ENCODE measurements at places on chromosomes 11 and 22.

- DNase-seq = peak; percentile 88
These were observed 217.0 kb downstream of the DYNC2H1 start for GRCh38 chr11:103326070-103326794.

GRCh38 chr11:67420147-67420645, 4.7 kb downstream of the CARNS1 start:
- DNase-seq = no peak

DNA sequence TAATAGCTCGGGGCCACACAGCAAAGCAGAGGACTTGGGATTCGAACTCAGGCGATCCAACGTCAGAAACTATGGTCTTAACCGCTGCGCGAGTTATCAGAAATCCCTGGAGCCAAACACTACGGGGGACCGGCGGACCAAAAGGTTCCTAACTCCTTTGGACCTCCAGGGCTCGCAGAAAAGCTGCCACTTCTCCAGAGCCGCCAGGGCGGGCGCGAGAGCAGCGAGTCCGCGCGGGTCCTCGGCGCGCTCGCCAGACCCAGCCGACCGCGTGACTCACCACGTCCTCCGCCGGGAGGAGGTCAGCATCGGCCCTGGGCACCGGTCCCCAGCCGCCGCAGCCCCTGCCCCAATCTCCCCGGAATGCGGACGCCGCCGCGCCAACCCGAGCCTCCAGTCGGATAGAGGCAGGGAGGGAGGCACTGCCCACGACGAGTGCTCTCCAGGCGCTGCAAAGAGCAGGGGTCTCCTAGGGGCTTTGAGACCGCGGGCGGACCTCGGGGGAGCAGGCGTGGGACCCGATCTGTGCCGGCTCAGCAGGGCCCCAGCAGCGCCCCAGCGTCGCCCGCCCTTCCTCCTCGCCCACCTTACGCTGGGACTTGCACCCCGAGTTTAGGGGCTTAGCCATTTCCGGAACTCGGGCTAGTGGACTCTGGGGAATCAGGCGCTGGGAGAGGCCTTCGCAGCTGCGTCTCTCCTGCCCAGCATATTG, 6.2 kb upstream of the ALX4 start:
- DNase-seq = no peak

GRCh38 chr11:112016765-112017376, 8.3 kb upstream of the DLAT start:
- no peak for DNase-seq

DNA sequence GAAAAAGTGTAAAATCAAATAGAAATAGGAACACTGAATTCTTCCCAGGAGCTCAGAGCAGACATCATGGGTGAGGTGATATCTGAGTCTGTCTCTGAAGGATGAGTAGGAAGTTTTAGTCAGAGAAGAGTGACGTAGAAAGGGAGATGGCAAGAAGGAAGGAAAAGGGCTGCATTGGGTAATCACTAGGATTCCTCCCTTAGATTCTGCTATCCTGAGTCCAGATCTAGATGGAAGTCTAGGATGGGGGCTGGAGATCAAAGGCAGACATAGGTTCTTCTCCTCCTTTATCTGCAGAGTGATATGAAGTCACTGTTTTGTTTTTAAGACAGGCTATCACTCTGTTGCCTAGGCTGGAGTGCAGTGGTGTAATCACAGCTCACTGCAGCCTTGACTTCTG, 30.4 kb downstream of the POU2F3 start:
- DNase-seq = no peak

DNA sequence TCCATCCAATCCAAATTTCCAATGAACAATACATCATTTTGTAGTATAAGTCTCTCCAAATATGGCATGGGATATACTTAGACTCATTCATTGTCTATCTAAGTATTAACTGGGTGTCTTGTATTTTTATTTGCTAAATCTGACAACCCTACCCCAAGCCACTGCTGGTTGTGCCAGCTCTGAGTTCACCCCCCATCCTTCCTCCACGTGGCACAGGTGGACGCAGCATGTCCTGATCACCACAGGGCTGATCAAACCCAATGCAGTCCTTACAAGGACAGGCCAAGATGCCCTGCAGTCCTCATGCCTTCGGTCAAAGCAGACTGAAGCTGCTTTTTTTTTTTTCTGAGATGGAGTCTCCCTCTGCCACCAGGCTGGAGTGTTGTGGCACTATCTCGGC, 62.8 kb downstream of the SYN3 start:
- no peak for DNase-seq
